ENCODE measurements at places on chromosomes 1 and 21.

GRCh38 chr21:45680215-45680614 lies 36.7 kb downstream of the PCBP3 start:
- DNase-seq = no peak

DNA sequence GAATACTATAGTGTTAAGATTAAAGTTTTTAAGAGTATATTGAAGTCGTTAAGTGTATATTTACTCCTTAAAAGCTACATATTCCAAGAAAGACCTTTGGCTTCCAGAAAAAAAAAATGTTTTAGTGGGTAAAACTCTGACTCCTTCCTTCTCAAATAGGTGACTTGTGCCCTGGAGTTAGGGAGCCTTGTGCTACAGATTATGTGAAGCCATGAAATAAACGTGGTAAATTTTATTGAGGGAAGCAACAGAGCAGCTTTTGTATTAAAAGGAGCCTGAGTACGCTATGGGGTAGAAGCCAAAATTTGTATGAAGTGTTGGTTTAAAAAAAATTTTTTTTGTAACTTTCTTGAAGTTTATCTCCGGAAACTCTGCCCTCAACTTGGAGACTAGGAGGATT lies 994 bp downstream of the RO60 start:
- DNase-seq = no peak

- DNase-seq = no peak
Measured at GRCh38 chr1:242428399-242429190, 95.9 kb downstream of the PLD5 start.

- peak; percentile 20 for DNase-seq
Measured at GRCh38 chr1:2316451-2316961, 74.8 kb downstream of the MORN1 start.

- DNase-seq = peak; percentile 80
Measured at GRCh38 chr1:209769171-209769904, 13.5 kb downstream of the TRAF3IP3 start.

Data from inflammatory macrophage (primary cell).